Thoracic aorta (tissue), 2 donors: ENCODE measurements at places on chromosomes 1 and 21.

GRCh38 chr1:71706029-71706671 is 576.2 kb downstream of the NEGR1 start:
- DNase-seq: no peak

DNA sequence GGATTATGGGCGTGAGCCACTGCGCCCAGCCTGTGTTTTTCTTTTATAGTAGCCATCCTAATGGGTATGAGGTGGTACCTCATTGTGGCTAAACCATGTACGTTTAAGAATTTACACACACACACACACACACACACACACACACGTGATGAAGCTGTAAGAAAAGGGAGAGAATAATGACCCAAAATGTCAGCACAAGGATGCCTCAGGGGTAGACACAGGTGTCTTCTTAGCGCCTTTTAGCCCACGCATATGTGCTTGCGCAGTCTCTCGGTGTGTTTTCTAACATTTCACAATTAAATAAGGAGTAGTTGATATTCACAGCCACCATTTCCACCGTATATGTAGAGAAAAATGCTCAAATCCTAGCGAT is 782 bp upstream of the PFKL start:
- no peak for DNase-seq

DNA sequence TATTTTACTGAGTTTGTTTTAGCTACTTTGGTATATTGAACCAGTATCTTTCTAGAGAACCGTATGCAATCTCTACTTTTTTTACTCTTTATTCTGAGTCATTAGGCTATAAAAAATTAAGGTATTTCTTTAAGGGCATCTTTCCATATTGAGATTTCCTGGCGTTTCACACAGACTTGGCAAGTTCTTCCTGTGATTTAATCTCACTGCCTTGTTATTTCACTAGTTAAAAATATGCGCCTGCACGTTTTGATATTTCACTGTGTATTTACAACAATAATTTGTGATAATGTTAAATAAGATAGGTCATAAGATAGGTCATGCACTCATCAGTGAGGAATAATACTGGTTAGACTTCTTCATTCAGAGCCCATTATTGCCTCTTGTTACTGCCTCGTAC is 16.2 kb upstream of the CR1L start:
- no peak for DNase-seq

DNA sequence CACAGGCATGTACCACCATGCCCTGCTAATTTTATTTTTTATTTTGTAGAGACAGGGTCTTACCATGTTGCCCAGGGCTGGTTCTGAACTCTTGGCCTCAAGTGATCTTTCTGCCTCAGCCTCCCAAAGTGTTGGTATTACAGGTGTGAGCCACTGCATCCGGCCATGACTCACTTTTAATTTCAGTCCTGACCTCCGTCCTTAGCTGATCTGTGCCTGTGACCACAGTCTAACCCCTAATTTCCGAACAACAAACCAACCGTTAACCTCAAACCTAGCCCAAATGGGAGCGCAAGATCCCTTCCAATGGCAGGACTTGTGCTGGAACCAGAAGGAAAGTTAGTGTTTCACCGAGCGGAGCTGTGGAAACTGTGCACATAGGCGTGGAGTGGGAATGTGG is 29.3 kb upstream of the MAN1C1 start:
- no peak for DNase-seq

DNA sequence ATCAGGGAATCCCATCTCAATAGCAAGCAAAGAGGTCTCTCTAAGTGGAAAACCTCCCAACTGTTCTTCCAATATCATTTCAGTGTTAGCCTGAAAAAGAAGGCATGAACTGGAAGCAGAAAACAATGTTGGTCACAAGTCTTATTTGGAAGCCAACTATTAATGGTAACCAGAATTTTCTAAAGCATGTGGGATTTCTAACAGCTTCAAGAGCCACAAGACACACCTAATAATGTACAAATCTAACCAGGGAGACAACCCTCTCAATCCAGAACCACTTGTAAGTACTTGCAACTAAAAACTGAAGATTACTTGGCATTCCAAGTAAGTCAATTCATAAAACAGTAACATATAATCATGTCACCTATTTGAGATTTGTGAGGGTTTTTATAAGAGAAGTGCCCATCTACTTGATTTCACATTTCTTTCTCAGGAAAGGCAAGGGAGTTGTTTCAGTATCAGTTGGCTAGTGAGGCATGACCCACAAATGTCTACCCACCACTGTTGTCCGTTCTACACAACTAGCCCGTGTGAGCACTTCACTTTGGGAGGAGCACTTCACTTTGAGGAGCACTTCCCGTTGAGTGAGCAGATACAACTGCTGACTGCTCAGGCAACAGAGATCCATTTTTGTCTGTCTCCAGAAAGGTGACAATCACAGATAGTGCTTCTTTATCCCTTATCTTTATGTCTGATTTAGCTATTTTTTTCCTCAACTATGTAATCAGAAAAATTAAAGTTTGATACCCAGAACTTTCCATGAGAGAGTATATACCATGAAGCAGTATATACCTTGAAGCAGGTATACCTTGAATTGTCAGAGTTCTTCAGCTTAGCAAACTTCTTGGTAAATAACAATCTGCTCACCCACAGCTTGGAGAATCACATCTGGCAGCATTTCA is 11.1 kb downstream of the STX6 start:
- DNase-seq: no peak

DNA sequence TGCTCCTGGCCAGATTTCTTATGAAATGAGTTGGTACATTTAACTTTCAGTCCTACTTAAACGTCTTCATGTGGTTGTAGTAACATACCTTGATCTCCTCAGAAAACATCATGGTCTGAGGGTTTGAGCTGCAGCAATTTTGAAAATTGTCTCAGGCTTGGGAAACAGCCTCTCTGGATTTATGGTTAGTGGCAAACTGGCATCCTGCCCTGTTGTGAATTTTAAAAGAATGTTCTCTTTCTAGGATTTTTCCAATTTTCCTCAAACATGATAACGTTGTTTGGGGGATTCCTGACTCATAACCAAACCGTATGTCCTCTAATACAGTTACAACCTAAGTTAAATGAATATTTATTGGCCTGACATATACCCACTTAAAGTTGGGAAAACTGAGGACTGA is 624.4 kb downstream of the LMO4 start:
- DNase-seq: no peak
